Activated CD4-positive, alpha-beta T cell treated with anti-CD3 and anti-CD28 coated beads for 4 hours (primary cell): ENCODE measurements at places on chromosomes 6 and 20.

GRCh38 chr6:169803271-169803811 lies 51.9 kb downstream of the ERMARD start:
- DNase-seq: no peak

DNA sequence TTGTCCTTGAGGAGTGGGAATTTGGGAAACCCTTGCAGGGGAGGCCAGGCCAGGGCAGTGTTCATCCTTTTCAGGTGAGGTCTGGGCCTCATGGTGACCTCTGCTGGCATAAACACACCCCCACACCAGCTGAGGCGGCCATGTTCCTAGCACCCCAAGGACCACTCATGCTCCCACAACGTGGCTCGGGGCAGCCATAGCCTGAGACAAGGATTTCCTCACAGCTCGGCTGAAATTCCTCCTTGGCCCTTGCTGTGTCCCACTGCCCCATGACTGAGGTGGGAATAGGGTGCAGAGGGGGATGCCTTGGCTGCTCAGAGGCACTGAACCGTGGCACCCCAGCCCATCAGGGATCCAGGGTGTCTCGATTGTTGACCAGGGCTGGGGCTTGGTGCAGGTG lies 27.3 kb upstream of the SPDEF start:
- peak; percentile 7 for DNase-seq

- DNase-seq: no peak
Measured at GRCh38 chr6:166824880-166825250, 131.5 kb downstream of the RNASET2 start.

DNA sequence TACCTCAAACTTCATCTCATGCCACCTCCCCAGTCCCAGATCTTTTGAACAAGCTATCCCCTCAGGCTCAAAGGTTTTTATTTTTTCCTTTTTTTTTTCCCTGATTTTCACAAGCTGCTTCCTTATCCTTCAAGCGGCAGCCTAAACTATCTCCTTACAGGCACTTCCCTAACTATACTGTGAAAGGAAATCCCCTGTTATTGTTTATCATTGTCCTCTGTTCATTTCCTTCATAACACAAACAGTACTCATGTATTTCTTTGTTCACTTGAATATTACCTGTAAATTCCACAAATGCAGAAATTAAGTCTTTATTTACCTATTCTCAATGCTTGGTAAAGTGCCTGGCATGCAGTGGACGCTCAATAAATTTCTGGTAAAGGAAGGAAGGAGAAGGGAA lies 48.9 kb downstream of the ME1 start:
- no peak for DNase-seq

- DNase-seq: no peak
Measured at GRCh38 chr6:45807311-45808041, 208.2 kb downstream of the CLIC5 start.

GRCh38 chr6:113450061-113450465 lies 407.1 kb upstream of the MARCKS start:
- DNase-seq: no peak

DNA sequence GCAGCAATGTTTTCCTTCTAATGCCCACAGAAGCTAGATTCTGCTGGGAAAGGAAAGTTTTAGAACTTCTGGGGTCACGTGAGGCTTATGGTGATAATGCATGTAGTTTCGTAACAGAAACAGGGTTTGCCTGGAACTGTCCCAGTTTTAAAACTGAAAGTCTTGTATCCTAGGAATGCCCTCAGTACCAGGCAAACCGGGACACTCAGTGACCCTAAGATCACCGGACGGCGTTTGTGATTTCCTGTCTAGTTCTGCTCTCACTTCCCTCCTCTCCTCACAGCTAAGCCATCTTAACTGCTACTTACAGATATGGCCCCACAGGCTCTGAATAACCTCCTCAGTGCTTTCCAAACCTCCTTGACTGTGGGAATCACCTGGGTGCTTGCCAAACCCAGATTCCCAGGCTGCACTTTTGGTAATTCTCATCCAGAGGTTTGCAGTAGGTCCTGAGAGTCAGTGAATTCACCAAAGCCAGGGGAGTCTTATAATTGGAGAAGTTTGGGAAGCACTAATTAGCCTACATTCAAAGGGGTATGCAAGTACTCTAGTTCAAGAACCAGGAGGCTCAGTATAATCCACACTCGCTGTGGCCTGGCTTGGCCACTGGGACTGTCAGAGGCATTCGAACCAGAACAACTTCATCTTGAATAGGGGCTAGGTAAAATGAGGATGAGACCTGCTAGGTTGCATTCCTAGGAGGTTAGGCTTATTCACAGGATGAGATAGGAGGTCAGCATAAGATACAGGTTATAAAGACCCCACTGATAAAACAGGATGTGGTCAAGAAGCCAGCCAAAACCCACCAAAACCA lies 231.6 kb upstream of the MYLIP start:
- DNase-seq: no peak

DNA sequence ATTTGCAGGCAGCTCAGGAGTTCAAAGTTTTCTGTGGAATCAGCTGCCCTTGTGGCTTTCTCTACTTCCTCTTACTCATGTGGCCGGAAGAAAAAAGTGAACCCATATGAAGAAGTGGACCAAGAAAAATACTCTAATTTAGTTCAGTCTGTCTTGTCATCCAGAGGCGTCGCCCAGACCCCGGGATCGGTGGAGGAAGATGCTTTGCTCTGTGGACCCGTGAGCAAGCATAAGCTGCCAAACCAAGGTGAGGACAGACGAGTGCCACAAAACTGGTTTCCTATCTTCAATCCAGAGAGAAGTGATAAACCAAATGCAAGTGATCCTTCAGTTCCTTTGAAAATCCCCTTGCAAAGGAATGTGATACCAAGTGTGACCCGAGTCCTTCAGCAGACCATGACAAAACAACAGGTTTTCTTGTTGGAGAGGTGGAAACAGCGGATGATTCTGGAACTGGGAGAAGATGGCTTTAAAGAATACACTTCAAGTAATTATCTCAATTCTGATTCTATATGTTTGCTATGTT lies 1.1 kb downstream of the MGME1 start:
- DNase-seq: peak; percentile 10

GRCh38 chr6:38584731-38585130 lies 55.0 kb downstream of the BTBD9 start:
- DNase-seq: no peak

DNA sequence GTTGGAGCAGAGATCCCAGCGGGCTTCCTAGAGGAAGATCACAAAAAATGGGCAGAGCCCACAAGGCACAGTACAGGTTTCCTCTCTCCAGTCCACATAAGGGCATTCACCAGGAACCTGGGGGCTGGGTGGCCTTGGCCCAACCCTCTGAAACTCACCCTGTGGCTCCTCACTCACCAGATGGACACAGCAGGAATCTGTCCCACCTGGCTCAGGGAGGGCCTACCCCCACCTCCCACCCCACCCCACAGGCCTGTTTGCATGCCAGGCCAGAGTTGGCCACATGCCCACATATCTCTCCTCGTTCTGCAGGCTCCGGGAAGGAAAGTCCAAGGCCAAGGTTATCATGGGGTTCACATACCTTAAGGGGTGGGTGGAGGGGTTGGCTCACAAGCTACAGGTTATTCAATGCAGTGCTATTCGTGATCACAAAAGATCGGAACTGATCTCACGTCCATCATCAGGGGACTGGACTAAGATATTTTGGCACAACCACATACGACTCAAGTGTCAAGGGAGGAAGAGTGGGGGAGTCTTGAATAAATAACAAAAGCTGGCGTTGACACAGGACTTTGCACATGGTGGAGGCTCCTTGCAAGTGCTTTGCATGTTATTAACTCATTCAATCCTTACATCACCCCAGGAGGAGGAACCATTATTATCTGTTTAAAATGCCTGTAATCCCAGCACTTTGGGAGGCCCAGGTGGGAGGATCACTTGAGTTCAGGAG lies 13.0 kb downstream of the RIPOR3 start:
- no peak for DNase-seq

DNA sequence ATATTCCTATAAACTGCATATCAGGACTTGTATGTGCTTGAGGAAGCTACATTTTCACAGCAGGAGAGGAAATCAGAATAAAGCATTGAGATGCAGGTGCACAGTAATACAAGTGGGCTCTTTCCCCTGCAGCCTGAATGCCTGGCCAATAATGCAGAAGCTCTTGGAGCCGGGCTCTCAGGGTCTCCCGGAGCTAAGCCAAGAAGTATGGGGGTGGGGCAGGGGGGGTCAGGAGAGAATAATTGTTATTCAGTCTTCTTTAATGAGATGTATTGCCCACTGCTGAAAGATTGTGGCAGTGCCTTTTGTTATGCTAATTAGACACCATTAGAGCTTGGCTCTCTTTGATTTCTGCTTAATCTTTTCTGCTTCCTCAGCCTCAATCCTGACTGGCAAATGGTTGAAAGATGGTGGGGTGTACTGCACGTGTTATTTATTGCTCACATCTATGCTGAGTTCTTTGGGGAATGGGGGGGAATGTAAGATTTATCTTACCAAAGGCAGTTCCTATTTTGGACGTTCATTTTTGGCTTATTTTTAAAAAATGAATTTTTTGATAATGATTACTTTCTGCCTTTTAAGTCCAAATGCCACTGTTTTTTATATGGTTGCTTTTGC lies 407.6 kb upstream of the SOX4 start:
- no peak for DNase-seq

- DNase-seq: no peak
Measured at GRCh38 chr20:56625837-56626236, 3.3 kb upstream of the TFAP2C start.

DNA sequence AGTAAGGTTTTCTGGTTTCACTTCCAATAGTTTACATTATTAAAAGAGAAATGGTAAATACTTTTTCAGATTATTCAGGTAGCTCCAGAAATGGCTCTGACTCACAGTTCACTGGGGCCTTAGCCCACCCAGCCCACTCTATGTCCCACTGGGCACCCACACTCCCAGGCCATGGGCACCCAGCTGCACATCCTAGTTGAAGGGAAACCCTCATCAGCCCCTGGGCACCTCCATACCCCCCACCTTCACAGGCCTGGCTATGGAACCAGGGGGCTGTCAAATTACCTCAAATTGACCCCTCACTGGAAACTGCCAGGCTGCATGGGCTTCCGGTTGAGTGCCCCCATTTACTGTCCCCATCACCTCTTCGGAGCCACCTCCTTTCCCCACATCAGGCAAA lies 51.5 kb downstream of the BMP7 start:
- DNase-seq: no peak

GRCh38 chr20:33438481-33438880 lies 5.1 kb downstream of the SNTA1 start:
- no peak for DNase-seq

DNA sequence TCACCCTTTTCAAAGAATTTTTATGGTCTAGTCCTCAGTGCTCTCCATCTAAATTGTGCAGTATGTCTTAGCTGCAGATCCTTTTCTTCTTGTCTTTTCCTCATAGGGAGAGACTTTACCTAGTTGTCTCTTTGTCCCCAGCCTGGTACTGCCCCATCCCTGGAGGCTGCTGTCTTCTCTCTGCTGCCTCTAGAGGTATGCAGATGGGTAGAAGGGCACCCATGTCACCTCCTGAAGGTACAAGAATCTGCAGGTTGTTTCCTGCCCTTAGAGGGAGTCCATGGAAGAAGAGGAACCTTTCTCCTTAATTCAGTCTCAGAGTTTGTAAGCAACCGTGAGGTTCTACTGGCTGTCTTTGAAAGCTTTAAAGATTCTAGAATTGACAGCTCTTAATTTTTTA lies 39.1 kb downstream of the MCM8 start:
- no peak for DNase-seq

DNA sequence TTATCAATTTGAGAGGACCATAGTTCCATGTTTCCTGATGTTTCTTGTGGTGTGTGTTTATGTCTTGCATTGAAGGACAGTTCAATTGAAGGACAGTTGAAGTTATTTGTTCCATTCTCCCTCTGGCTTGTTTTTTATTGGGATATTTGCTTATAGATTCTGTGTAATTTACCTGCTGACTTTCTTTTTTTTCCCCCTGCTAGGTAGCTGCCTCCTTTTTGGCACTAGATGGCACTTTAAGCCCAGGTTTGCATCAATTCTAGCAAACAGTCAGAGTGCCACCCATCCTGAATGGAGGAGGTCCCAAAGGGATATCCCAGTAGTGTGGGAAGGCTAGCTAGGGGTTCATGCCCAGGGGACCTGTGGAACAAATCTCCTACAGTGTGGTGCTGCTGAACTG lies 78.1 kb downstream of the CFAP61 start:
- DNase-seq: no peak

GRCh38 chr6:37238381-37238780 lies 19.2 kb upstream of the TBC1D22B start:
- DNase-seq: no peak

- DNase-seq: no peak
Measured at GRCh38 chr6:63816982-63817436, 181.4 kb downstream of the PHF3 start.

DNA sequence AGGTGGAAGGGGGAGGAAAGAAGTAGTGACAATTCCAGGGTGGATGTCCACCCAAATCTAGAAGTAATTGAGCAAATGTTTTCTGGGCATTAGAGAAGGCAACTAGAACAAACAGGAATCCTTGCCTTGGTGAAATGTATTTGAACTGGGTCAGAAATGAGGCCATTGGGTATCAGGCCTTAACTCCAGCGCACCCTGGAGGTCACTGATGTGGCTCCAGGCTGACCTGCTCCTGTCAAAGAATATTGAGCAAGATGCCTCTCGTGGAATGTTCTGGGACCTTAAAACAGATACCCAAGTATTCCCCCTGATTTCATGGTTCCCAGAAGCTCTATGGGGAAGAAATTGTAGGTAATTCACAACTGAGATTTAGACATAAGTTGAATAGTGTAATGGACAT lies 6.9 kb downstream of the HLA-DPB1 start:
- DNase-seq: no peak

DNA sequence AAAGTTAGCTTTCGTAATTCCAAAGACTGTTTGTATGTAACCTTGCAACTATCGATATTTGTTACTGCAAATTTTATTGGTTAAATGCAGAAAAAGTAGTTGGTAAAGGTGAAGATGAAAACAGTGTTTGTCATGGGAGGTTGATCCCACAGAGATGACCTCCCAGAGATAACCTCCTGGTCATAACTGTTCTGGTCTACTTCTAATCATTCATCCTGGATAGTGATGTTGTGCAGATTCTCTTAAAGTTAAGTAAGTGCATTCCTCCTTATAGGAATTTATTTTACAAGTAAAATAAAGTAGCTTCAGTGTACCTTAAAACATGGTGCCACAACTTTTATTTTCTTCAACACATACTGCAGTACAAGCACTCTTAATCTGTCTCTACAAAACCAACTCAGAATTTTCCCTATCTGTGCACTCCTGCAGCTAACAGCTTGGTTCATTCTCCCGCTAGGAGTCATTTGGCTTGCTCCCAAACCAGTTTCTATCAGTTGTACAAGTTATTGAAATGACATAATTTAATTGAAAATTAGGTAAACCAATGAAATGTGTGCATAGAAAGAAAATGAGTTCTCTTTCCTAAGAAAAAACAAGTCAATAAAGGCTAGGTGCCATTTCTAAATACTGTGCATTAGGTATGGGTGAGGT lies 19.2 kb downstream of the METTL24 start:
- no peak for DNase-seq

DNA sequence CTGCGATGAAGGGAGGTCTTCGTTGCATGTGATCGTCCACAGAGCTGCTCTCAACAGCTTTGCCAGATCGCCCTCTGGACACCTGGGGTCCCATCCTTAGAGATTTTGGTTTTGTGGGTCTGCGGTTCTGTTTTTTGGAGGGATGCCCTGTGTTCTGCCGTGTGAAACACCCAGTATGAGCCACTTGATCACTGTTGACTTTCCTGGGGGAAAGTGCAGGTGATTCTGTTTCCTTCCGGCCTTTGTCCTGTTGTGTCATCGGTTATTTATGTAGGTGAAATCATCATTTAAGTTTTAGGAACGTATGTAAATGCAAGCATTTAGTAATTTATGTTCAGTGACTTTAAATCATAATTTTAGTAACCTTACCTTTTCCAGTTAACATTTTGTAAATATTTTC lies 56.4 kb upstream of the SLC22A1 start:
- no peak for DNase-seq
